ENCODE measurements at places on chromosomes 11 and 22. TPM values are rescaled to one million over a fixed set of nuclear protein-coding genes. Genes with fewer than 3 reads are reported as not detected.

DNA sequence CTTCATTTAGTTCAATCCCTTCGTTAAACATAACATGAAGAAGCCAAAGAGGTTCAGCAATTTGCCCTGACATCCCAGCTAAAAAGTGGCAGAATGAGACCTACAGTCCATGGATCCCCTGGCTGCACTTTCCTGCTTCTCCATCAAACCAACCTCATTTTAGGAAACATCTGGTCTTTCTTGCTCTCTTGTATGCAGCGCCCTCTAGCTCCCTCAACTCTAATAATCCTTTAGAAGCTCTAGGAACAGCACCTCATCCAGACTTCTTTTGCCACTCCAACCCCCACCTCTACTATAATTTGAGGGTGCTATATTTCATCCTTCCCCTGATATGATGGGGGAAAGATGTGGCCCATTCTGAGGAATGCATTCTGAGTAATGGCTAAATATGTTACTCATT, 7.4 kb downstream of the CNTF start:
- DNase-seq, result peak; percentile 65

DNA sequence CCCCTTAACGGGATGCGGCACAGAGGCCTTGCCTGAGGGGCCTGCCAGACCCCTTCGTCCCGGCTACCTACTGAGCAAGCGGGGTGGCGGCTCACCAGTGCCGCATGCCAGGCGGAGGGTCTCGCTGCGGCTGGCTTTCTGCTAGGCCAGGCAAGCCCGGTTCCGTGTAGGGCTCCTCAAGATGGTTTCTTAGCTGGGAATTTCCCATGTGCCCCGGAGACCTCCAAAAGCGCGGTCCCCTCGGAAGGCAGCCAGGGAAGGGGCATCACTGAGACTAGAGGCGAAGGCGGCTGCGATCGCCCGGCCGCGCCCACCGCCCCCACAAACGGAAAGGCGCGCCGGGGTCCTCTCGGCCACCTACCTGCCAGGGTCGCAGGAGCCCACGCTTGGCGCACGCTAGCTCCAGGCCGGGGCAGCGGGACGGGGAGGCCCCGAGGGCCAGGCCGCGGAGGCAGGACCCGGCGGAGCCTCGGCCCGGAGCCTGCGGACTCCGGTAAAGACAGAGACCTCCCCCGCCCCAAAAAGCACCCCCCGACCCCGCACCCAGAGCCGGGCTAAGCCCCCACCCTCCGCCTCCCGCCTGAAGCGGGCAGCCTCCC, 23.8 kb downstream of the MICAL3 start:
- peak; percentile 21 for DNase-seq

SMTNL1 gene
- 0.21 TPM for total RNA-seq

- DNase-seq, result no peak
These were observed 24.4 kb downstream of the SYNGR1 start for GRCh38 chr22:39374191-39374590.

NLRP6 gene
- total RNA-seq, result not detected

DNA sequence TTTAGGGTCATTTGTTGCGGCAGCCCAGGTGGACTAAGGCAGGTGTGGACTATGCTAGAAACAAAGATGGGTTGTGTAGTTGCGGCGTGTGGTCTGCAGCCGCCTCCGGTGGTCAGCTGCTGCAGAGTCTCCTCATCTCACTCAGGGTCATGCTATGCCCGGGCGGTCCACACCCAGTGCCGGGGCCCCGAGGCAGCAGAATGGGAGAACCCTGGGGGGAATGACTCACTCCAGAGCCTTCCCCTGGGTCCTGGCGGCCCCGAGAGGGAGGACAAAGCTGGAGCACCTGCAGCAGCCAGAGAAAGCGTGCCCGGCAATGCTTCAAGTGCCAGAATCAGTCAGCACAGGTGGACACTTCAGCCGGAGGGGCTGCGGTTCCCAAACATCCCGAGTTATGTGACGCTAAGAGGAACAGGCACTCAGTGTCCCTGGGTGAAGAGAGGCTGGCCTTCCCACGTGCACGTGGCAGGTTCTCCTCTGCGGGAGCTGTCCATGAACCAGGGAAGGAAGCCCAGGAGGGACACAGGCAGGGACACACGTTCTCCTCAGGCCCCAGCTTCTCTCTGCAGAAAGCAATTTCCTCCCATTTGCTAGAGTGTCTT, 289.6 kb upstream of the B3GAT1 start:
- no peak for DNase-seq

LMO2 gene
- total RNA-seq, result 10.6 TPM

GRCh38 chr22:50540381-50540780, 5.3 kb upstream of the KLHDC7B start:
- no peak for DNase-seq

DNA sequence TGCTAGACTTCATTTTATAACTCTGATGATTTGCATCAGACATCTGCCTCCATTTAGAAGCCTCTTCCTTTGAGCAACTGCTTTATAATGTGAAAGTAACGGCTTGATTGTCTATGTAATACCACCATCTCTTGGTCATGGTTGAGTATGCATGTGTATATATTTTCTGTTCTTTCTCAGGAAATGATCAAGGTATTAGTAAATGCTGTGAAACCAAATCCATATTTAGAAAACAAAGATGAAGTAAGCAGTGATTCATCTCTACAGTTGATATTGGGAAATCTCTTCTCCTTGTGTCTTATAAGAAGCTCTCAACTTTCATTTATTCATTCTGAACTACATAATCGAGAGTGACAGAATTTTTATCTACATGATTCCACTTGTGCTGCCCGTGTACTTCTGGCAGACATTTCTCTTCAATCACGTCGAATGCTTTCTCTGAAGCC, 104.6 kb upstream of the ANO3 start:
- DNase-seq, result peak; percentile 55

MYO18B gene
- 251 TPM for total RNA-seq

CRY2 gene
- 20.0 TPM for total RNA-seq

GRCh38 chr22:40050258-40050657, 55.5 kb downstream of the FAM83F start:
- no peak for DNase-seq

FBLN1 gene
- 12.2 TPM for total RNA-seq

- peak; percentile 99 for DNase-seq
These were observed 9.8 kb upstream of the TSSC4 start for GRCh38 chr11:2390725-2391151.

RIMBP3C gene
- 0.42 TPM for total RNA-seq

FAM181B gene
- not detected for total RNA-seq

DNA sequence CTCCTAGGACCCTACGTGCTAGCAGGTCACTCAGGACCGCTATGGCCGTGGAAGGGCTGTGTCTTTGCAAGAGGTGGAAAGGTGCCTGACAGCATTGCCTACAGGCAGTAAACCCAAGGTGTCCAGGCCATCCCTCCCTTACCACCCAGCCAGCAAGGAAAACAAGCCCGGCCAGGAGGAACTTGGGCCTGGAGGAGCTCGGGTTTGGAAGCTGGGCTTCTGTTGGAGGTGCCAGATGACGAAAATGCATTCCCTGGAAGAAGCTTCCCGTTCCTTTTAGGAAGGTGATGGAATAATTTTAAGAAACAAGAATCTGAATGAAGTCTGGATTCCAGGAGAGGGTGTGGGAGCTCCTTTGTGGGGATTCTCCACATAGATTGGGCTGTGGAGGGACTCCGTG, 23.6 kb downstream of the FBLN1 start:
- no peak for DNase-seq

OR5A1 gene
- total RNA-seq, result not detected

DNA sequence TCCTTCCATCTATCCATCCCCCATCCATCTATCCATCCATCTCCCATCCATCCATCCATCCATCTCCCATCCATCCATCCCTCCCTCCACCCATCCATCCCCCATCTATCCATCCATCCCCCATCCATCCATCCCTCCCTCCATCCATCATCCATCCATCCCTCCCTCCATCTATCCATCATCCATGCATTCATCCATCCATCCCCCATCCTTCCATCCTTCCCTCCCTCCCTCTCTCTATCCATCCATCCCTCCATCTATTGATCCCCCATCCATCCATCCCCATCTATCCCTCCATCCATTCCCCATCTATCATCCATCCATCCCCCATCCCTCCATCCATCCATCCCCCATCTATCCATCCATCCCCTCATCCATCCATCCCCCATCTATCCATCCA, 96.7 kb downstream of the MPPED1 start:
- no peak for DNase-seq

MEI1 gene
- not detected for total RNA-seq

DNA sequence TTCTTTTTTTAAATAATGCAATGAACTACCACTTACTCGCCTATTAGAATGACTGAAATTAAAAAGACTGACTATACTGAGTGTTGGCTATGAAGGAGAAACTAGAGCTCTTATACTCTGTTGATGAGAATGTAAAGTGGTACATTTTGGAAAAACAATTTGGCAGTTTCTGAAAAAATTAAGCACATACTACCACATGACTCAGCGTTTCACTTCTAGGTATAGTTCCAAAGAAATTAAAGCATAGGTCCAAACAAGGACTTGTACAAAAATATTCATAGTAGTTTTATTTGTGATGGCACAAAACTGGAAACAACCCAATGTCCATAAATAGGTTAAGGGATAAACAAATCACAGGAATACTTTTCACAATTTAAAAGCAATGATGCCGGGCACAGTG, 22.4 kb upstream of the SLC29A2 start:
- DNase-seq, result no peak

GRCh38 chr11:62664405-62665074, 470 bp downstream of the C11orf98 start:
- no peak for DNase-seq

DNA sequence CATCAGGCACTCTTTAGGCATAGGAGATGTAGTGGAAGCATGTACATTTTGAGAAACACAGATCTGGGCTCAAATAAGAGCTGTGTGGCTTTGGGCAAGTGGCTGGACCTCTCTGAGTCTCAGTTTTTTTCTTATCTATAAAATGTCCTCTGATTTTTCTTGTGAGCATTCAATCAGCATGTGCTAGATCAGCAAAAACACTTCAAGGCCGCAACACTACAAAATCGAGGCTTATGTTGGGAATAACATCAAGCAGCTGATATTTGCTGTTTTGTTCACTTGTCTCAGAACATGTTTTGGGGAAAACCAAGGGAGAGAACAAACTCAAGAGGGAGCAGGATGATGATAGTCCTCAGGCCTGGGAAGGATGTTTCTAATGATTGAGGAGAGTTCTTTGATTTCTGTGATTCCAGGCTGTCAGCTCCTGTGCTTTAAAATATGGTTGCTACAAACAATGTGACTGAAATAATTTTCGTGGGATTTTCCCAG, at the start of gene OR4X1:
Gene OR4X1 (plus strand): TSS at position 439 of the 489 bp plus-strand sequence. CDS start 0 bp downstream, at position 439.
- DNase-seq, result no peak

NCAM1 gene
- total RNA-seq, result 536 TPM

GRCh38 chr11:47137476-47137875, 39.2 kb downstream of the ARFGAP2 start:
- DNase-seq, result no peak

DNA sequence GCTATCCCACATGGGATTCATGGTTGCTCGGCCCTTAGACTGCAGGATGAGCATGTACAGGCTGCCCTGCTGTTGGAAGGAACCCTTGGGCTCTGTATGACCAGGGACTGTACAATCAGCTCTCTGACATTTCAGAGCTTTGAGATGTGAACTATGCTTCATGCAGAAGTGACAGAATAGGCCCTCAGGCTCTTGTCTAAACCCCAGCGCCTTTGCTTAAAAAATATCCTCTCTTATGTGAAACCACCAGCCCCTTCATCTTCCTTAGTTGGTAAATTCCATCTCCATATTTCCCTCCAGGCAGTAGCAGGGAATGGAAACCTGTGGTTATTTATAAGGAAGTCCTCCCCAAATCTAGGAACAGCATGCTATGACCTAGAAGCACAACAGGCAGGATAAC, 78.9 kb upstream of the PLET1 start:
- DNase-seq, result no peak

DNA sequence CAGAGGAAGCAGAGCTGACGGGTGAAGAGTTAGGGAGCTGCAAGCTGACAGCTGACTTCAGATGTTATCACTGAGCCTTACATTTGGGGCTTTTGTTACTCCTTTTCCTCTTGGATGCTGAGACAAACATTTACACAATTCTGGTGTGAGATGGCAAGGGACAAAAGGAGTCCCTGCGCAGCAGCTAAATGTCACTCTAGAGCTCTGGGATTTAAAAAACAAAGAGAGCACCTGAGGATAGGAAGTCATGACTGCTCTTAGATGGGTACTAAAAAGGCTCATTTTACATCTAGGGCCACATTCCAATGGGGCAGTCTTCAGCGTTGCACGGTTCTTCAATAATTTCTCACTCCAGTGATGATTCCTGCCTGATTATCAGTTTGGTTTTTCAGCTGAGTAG, 204.5 kb downstream of the RAB38 start:
- DNase-seq, result no peak

DNA sequence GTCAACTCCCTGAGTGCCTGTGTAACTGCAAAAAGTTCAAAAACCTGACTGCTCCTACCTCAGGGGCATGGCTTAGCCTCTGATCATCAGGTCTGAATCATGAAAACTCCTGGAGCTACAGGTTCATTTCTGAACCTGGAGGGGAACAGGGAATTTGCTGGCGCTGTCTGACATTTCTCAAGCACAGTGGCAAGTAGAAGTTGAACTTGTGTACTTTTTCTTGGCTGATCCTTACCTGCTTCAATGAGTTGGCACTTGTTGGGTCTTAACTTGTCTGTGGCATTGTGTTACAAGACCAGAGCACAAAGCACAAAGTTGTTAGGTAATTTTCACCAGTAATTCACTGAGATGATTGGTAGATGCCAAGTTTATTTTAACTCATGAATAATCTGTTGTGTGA, 3.3 kb downstream of the TMEM109 start:
- DNase-seq, result no peak

DNA sequence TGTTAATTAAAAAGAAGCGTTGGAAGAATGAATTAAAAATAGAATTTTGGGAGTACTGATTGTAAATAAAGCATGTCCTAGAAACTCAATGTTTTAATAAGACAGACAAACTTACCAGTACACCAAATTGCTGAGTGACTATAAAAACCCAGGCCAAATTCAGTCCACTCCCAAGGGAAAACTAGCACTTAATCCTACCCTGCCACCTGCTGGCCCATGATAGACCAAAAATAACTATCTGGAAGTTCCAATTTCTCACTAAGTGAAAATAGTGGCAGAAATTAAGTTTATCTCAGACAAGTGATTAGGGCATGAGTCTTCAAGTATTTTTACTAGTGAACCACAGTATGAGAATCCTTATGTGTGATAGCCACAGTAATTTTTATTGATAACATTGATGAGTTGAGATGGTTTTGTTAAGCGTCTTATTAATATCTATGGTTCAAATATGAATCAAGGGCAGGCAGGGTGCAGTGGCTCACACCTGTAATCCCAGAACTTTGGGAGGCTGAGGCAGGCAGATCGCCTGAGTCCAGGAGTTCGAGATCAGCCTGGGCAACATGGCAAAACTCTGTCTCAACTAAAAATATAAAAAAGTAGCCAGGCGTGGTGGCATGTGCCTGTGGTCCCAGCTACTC, 9.8 kb upstream of the DDX10 start:
- peak; percentile 73 for DNase-seq

DNA sequence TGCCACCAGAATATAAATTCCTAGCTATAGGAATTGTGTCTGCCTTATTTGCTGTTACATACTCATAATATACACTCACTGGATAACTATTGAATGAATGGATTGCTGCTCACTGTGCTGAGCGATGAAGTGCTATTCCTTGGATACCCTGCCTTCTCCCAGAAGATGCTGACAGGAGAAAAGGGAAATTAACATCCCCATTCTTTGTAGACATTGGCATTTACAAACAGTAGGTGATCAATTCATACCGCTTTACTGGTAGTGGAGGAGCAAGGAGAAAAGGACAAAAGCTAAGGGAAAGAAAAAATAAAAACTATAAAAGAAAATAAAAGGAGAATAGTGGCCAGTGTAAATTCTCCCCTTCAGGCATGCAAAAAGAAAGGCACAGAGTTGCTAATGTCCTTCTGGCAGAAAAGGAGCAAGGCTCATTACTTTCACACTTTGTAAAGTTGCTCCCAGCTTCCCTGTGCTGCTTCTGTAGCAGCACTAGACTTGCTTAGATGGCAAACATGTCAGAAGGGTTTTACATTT, 183.0 kb downstream of the LUZP2 start:
- no peak for DNase-seq

Data from myocyte (in vitro differentiated cells).